Activated T-helper 1 cell treated with Interleukin-2 at 50 U/mL for 16 hours (primary cell): ENCODE measurements at places on chromosomes 1 and 21.

DNA sequence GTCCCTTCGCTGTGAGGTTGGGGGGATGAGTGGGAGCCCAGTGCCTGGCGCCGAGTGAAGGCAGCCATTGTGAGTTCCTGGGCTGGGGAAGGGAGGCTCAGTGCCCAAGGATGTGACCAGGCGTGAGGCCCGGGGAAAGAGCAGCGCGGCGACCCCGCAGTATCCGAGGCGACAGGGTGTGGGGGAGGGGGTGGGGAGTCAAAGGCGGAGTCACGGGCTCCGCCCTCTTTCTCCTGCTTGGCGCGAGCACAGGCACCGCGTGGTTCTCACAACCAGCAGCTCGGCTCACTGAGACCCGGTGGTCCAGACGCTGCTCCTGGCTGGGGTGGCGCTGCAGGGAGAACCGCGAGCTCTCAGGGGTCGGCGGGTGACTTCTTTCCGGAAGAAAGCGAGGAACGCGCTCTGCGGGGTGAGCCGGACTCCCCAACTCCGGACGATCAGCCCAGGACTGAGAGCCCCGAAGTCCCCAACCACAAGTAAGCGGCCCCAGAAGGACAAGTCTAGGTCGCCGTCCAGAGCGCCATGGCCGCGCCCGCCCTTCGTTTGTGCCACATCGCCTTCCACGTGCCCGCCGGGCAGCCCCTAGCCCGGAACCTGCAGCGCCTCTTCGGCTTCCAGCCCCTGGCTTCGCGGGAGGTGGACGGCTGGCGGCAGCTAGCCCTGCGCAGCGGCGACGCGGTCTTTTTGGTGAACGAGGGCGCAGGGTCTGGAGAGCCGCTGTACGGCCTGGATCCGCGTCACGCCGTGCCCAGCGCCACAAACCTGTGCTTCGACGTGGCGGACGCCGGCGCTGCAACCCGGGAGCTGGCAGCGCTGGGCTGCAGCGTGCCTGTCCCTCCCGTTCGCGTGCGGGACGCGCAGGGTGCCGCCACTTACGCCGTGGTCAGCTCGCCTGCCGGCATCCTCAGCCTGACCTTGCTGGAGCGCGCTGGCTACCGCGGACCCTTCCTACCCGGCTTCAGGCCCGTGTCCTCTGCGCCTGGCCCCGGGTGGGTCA is at the start of gene HPDL:
Gene HPDL (plus strand): TSS at position 269 of the 997 bp plus-strand sequence. CDS start 254 bp downstream, at position 523.
- DNase-seq, result no peak

DNA sequence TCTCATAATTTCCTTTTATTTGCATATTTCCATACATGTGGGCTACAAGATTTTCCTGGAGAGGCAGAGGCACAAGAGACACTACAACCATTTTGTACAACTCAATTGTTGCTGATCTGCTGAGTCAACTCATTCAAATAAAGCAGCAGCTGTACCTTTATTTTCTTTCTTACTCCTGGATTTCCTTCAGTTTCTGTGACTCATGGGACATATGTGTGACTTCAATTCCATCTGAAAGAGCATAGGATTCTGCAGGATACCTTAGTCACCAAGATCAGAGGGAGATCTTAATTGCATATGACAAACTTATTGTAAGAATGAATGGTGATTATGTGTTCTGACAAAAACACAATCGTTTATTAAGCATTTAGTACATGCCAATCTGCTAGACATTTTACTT is 2219.4 kb downstream of the NCAM2 start:
- DNase-seq, result no peak

DNA sequence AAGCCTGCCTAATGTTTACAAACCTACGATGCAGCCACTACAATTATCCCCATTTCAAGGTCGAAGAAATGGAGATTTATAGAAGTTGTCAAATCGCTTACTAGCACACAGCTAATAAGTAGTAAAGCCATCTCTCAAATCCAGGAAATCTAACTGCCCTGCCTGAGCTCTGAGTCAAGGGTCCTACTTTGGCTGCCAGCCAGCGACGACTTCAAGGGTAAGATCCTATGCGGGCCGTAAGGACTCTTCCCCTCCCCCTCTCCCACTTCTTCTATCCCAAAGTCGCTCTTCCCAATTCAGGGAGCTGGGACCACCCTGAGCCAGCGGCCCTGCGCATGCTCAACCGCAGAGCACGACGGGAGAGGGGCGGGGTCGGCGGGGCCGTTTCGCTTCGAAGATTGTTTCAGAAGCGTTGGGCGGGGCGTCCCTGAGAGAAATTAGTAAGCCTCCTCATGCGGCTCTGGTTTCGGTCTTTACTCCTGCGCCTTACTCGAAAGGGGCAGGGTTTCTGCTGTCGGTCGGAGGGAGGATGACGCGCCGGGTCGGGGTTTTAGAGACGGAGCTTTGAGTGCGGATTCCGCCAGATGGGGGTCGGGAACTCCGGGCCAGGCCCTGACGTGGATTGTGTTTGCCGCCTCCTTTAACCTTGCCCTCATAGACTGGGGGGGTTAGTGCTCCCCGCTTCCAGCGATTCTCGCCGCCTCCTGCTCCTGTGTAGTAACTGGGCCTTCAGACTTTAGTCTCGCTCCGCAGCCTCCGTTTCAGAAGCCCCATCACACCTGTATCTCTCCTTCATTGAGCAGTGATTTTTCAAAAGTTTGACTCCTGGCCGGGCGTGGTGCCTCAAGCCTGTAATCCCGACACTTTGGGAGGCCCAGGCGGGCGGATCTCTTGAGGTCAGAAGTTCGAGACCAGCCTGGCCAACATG is at the start of gene ZMYM1:
Gene ZMYM1 (plus strand): TSS at position 383 of the 928 bp plus-strand sequence. CDS start 14,603 bp downstream, outside the sequence.
- DNase-seq, result peak; percentile 73

DNA sequence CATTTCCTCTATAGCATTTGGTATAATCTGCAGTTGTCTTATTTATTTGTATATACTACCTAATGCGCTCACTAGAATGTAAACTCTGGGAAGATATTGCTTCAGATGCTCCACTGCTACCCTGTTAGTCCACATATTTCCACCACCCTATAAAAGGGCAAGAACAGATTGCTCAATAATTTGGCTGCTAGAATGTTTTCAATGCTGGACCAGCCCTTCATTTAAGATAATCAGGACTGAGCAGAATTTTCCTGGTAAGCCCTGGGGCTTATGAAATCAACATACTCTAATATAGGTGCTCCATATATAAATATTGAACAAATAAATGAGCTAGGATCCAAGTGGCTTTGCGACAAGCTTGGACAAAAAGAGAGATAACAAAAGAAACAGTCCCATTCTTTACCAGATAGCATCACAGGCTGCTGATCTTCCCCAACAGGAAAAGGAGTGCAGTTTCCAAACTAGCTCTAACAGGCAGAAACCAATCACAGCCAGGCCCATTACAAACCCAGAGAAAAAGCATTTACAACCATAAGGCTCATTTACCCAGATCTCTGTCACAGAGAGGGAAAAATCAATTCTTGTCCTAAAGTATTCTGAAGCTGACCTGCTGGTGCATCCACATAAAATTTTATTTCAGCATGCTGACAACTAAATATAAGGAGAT is 8.3 kb downstream of the BCAR3 start:
- DNase-seq, result no peak

GRCh38 chr1:25520446-25521061 is 22.9 kb upstream of the LDLRAP1 start:
- DNase-seq, result peak; percentile 49

DNA sequence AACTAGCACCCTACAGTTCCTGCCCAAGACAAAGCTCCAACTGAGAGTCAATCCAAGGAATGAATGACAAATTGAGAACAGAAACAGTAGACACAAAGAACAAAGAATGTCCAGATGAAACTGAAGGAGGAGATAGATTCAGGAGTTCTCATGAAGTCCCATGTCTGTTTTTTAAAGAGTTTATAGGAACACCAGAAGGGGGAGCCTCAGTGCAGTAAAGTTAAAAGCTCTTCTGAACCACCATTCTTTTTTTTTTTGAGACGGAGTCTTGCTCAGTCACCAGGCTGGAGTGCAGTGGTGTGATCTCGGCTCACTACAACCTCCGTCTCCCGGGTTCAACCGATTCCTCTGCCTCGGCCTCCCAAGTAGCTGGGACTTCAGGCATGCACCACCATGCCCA is 323.6 kb downstream of the MRPL39 start:
- no peak for DNase-seq
